ENCODE measurements at places on chromosomes 12 and 14. TPM values are rescaled to one million over a fixed set of nuclear protein-coding genes. Genes with fewer than 3 reads are reported as not detected.

KRT78 gene
- total RNA-seq, result not detected

ACVRL1 gene
- under 0.01 TPM for total RNA-seq

SRRM4 gene
- under 0.01 TPM for total RNA-seq

KCNJ8 gene
- total RNA-seq, result 0.27 TPM

TPPP2 gene
- total RNA-seq, result not detected

STAC3 gene
- 1.1 TPM for total RNA-seq

CLEC4C gene
- total RNA-seq, result under 0.01 TPM

AMDHD1 gene
- total RNA-seq, result 0.81 TPM

PLEKHA5 gene
- total RNA-seq, result 14.5 TPM

DNA sequence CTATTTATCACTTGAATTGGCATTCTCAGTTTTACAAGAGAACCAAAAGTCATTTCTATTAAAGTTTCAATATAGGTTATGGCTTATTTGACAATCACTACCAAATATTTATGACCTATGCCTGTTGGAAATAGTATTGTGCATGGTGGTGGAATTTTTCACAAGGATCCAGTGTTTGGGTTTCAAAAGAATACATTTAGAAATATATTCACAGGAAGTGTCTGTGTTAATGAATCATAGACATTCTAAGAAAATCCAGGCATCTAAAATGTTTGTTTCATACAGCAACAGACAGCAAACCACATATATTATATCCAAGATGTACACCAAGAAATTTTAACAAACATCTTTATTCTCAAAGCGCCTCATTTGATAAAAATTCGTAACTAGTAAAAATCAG is 92.7 kb downstream of the MED13L start:
- DNase-seq, result no peak

DNA sequence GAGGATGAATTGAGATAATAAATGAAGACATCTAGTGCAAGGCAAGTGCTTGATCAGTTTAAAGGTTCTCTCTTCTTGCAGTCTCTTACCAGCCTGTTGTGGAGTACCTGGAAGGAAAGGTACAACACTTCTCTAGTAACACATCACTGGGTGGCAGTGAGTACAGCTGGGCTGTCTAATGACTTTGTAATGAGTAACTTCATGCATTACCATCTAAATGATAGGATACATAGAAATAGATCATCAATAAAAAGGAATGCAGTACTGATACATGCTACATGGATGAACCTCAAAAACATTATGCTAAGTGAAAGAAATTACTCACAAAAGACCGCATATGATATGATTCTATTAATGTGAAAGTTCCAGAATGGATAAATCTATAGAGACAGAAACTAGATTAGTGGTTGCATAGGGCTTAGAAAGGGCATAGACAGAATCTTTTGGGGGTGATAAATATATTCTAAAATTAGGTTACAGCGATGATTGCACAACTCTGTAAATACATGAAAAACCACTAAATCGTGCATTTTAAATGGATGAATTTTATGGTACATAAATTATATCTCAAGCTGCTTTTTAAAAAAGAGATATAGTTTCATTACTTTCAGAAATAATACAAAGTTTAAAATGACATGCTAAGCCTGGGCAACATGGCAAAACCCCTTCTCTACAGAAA is 224.4 kb downstream of the CHST11 start:
- no peak for DNase-seq

- no peak for DNase-seq
These were observed 10.1 kb upstream of the CEBPE start for GRCh38 chr14:23128969-23129758.

GRCh38 chr14:30757082-30757481 is 117.3 kb upstream of the COCH start:
- DNase-seq, result no peak

GRCh38 chr14:44041700-44042099 is 465.4 kb downstream of the FSCB start:
- DNase-seq, result no peak

DNA sequence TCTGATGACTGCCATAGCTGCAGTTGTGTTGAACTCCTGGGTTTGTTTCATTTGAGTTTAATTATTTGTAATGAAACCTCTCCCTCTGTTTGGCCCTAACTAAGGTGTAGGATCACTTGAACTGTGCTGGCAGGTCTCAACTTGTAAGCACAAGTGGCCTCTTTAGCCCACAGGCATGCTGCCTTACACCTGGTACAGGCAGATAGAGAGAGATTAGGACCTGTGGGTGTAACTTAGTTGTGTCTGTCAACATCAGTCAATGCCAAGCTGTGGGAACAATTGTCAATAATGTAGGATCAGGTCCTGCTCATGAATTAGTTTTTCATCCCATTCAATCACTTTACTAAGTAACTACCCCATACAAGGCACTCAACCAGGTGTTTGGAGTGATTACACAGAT is 263.0 kb upstream of the G2E3 start:
- DNase-seq, result no peak

- no peak for DNase-seq
These were observed 63.6 kb upstream of the RESF1 start for GRCh38 chr12:31895449-31896150.

GRCh38 chr12:113333877-113334785 is 778 bp downstream of the SLC8B1 start:
- peak; percentile 37 for DNase-seq

DNA sequence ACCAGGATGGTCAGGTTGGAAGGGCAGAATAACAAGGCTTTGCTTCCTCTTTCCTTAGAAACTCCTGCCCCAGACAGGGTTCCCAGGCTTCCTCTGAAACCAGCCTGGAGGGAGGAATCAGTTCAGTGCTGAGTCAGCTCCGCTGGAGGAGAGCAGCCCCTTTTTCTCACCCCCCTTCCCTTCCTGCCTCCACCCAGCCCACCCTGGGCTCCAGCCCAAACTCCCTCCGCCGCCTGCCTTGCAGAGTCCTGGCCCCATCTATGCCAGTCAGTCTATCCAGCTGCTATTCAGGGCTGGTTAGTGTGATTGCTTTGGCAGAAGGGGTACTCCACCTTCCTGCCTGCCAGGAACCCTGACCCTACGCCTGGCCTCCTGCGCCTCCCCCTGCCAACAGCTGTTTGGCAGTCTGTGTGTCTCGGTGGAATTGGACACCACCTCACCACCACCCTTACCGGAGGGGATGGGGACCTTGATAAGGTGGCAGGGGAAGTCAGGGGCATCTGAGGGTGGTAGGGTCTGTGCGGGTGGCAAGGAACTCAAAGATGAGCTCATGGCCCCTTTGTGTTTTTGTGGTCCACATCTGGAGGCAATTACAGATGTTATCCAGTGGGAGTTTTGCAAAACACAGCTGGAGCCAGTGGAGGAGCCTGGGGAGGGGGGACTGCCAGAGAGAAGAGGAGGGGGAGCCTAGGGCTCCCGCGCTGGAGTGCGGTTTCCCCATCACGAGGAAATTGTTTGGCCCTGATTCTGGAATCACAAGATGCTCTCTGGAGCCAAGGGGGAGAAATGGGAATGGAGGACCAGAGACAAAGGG is 12.2 kb downstream of the MMP14 start:
- DNase-seq, result peak; percentile 79

- DNase-seq, result peak; percentile 18
These were observed 725 bp downstream of the RIMBP2 start for GRCh38 chr12:130715150-130715997.

GRCh38 chr14:101504096-101504948 is 57.0 kb upstream of the DIO3 start:
- DNase-seq, result no peak

DNA sequence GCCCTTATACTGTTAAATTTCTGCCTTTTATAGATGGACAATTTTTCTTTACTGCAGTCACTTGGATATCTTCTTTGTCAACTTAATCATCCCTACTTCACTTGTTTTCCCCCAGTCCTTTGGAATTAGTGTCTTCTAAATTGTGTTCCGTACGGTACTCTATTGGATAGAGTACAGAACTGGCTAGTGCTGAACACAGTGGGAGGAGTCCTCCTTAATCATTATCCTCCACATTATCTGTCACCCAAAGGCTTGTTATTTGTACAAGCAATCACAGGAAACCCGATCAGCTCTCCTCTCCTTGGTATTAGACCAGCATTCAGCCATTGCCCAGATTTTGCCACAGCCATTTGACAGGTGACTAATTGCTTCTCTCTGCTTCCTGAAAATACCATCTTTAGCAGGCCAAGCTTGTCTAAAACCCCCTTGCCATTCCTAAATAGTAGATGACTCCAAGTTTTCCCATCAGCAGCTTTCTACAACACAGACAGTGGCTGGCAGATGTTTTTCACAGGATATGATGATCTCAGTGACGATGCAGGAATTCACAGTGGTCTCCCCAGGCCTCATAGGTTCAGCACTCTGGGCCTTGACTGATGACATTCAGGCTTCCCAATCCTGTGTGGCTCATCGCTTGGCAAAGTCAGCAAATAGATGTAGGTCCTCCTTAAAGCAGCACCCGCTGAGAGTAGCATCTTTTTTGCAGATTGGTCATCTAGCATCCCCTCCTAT is 216.0 kb upstream of the RGS6 start:
- no peak for DNase-seq

DNA sequence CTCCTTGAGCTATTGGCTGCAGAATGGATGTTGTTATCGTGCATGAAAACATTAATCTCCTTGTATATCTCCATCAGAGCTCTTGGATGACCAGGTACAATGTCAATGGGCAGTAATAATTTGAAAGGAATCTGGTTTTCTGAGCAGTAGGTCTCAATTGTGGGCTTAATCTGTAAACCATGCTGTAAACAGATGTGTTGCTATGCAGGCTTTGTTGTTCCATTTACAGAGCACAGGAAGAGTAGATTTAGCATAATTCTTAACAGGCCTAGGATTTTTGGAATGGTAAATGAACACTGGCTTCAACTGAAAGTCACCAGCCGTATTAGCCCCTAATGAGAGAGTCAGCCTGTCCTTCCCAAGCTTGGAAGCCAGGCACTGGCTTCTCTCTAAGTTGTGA is 50.4 kb downstream of the ATG14 start:
- no peak for DNase-seq

- DNase-seq, result no peak
These were observed 336.1 kb downstream of the MED13L start for GRCh38 chr12:115941362-115941761.

DNA sequence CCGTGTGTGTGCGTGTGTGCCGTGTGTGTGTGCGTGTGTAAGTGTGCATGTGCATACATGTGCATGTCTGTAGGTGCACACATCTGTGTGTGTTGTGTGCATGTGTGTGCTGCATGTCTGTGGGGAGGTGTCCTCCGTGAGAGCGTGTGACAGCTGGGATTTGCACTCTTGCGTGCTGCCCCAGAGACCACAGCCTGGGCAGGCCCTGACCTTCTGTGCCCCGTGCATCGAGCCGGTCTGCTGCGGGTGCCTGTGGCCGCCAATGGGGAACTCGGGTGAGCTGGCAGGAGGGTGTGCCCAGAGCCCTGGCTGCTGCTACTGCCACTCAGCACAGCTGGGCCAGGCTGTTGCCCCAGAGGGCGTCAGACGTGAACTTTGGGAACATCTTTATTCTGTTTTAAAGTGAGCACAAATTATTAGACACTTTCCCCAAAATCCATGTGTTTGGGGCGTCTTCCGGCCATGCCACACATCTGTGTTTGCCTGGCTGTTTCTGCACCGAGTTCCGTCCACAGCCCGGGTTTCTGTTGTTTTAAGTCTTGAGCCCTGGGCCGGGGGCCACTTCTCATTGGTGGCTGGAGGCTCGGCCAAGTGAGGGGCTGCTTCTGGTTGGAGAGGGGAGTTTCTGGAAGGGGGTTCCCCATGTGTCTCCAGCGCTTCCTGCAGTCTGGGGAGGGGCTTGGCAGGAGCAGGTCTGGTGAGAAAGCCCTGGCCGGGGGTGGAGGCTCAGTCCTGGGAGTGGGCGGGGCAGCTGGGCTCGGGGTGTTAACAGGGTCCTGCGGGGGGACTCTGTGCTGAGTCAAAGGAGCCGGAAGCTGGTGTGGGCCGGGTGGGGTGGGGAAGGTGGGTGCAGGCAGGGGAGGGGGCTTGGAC is 7.6 kb downstream of the CEP170B start:
- DNase-seq, result no peak

- DNase-seq, result no peak
These were observed 21.0 kb downstream of the DDX24 start for GRCh38 chr14:94059998-94060397.

DNA sequence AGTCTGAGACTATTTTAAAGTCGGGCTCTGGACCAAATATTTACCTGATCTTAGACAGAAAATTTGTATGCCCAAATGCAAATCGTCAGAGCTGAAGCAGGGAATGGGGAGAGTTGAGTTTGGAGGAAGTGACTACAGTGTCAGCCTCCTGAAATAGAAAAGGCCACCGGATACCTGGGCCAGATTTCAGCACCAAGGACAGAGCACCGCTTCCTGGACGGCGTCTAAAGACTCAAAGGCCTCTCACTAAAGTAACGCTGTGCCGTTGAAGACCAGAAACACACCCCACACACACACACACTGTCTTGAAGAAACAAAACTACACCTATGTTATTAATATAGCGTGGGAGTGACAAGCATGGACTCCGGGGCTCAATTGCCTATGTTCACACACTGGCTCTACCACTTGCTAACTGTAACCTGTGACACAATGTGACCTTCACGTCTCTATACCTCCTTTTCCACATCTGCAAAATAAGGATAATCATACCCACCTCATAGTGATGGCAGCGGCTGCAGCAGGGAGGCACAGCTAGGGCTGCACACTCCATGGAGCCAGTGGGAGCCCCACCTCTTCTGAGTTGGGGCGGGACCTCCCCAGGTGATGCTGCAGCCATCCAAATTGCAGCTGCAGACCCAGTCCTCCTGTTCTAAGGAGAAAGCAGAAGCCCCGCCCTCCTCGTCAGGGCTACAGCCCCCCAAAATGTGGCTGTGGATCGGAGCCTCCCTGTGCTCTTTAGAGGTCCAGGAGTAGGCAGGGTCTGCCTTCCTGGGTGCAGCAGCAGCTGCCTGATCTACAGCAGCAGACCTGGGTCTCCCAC is 35.6 kb downstream of the KRT76 start:
- DNase-seq, result peak; percentile 84

GRCh38 chr14:55909879-55910278 is 208.3 kb upstream of the PELI2 start:
- DNase-seq, result no peak

DNA sequence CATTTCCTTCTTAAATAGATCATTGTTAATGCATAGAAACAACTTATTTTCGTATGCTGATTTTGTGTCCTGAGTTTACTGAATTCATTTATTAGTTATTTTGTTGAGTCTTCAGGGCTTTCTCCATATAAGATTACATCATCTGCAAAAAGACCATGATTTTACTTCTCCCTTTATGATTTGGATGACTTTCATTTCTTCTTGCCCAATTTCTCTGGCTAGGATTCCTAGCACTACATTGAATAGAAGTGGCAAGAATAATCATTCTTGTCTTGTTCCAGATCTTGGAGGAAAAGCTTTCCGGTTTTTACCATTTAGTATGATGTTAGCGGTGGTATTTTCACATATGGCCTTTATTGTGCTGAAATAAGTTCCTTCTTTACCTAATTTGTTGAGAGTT is 303.0 kb upstream of the RTL1 start:
- no peak for DNase-seq

- no peak for DNase-seq
These were observed 289.5 kb downstream of the RMST start for GRCh38 chr12:97752129-97752528.

DNA sequence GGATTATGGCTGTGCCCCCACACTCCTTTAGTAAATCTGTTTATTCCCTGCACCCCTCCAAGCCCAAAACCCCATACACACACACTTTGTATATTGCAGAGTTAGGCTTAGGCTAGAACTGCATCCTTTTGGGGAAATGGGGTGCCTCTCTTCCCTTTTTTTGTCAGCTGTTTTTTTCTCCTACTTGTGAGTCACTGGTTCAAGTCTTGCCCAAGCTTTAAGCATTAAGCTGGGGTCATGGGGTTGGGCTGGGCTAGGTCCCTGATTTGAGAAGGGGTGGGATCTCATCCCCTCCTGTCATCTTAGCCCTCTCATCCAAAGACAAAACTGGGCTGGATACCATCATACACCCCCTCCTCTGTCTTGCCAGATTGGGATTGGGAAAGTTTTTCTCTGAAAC is 1.6 kb downstream of the LRP1 start:
- no peak for DNase-seq
